ENCODE measurements at places on chromosomes 13 and 19. TPM values are rescaled to one million over a fixed set of nuclear protein-coding genes. Genes with fewer than 3 reads are reported as not detected.

DNA sequence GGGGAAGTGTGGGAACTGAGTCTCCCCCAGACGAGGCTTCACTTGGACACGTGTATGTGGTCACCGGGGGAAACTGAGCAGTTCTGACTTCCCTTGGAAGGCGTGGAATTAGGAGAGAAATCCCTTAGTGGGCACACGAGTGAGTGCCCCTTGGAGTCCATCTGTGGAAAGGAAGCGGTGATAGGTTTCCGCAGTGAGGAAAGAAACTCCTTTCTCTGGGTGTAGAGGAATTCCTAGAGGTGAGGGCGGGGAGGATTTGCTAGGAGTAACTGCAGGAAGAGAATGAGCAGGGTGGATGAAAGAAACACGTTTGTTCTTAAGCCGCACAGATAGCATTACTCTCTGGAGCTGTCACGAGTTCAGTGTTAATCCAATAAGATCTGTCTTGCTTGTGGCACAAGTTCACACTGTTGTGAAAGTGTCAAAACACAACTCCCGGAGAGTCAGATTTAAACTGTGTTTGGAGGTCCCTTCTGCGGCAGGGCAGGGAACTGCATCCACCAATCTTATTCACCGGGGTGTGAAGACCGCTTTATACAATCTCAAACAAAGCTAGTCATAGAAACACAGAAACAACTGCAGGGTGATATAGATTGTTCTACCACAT is 1.2 kb downstream of the KL start:
- no peaks in the 10 kb centered on the region for H3K36me3 ChIP-seq
- H3K27me3 ChIP-seq: no peaks in the 10 kb centered on the region
- H3K4me1 ChIP-seq: peaks cover 17% of the 10 kb centered on the region
- H3K4me3 ChIP-seq: no peak overlapping the region
- peak; percentile 17 for DNase-seq

- DNase-seq: peak; percentile 55
- H3K27ac ChIP-seq: peak overlapping the region; percentile 49
- H3K36me3 ChIP-seq: no peaks in the 10 kb centered on the region
- H3K4me3 ChIP-seq: peak overlapping the region; percentile 59
Measured at GRCh38 chr19:1266129-1266915, 2.8 kb upstream of the CIRBP start.

DNA sequence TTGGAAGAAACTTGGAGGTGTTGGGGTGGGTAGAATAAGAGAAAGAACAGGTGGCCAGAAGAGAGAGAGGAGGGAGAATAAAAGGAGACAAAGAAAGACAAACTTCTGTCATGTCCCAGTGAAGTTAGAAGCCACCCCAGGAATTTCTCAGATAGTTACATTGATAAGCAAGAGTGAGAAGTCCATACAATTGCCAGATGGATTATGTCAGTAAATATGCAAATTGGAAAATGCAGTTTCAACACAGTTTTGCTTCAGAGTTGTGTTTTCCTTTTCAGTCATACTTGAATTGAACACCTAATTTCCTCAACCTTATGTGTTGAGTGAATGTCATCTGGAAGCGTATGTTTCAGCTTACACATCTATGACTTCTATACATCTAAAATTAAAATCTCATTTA is 139.2 kb downstream of the RXFP2 start:
- no peak overlapping the region for H3K4me3 ChIP-seq
- H3K4me1 ChIP-seq: no peaks in the 10 kb centered on the region
- 0 out of 2 replicates have a peak, but pooled peaks cover 4% of the 10 kb centered on the region for H3K27me3 ChIP-seq
- no peaks in the 10 kb centered on the region for H3K36me3 ChIP-seq
- no peak for DNase-seq

DNA sequence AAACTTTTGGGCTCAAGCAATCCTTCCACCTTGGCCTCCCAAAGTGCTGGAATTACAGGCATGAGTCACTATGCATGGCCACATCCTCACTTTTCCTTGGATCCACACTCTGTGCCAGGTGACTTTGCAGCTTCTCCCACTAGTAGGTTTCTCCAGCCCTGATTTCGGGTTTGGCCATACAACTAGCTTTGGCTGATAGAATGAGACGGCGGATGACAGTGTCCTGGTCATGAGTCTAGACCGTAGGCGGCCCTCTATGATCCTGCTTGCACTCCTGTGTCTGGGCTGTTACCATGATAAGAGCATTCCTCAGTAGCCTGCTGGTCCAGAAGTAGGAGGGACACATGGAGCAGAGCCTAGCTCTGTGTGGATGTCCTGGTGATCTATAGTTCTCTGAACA is 112.5 kb upstream of the KL start:
- peaks cover 22% of the 10 kb centered on the region for H3K4me1 ChIP-seq
- H3K36me3 ChIP-seq: no peaks in the 10 kb centered on the region
- H3K4me3 ChIP-seq: no peak overlapping the region
- H3K27me3 ChIP-seq: no peaks in the 10 kb centered on the region

DNA sequence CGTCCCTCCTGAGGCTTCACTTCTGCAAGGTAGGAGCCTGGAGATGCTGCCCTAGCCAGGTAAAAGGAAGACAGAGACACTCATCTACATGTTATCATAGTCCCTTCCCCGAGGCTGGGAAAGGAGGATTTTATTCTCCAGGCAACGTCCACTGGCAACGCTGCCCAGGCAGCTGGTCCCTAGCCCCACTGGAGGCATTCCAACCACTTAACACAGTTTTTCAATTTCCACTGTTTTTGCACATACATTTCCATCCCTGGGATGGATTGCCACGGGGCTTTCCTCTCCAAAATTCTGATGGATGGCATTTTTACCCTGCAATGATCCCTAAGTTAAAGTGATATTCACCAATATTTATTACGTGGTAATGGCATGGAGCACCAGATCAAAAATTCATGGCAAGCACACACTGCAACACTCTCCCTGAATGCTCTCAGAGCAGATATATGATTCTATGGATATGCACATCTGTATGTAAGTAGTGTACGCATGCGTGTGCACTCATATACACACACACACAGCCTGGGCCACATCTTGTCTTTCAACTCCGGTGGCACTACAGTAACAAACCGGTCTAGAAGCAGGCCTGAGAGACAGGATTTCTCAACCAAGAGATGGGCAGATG is 322.3 kb upstream of the TSHZ3 start:
- no peak overlapping the region for H3K27ac ChIP-seq
- no peaks in the 10 kb centered on the region for H3K4me1 ChIP-seq
- DNase-seq: no peak
- H3K36me3 ChIP-seq: no peaks in the 10 kb centered on the region

GRCh38 chr19:35388277-35389054 is 17.6 kb downstream of the GPR42 start:
- 0 out of 2 replicates have a peak, but pooled peaks cover 4% of the 10 kb centered on the region for H3K27me3 ChIP-seq
- no peaks in the 10 kb centered on the region for H3K36me3 ChIP-seq
- H3K4me1 ChIP-seq: no peaks in the 10 kb centered on the region
- no peak overlapping the region for H3K4me3 ChIP-seq
- no peak for DNase-seq

GRCh38 chr13:76466043-76466442 is 420.2 kb downstream of the KCTD12 start:
- no peak overlapping the region for H3K27ac ChIP-seq
- H3K4me1 ChIP-seq: no peaks in the 10 kb centered on the region
- no peaks in the 10 kb centered on the region for H3K27me3 ChIP-seq
- H3K4me3 ChIP-seq: no peak overlapping the region

DNA sequence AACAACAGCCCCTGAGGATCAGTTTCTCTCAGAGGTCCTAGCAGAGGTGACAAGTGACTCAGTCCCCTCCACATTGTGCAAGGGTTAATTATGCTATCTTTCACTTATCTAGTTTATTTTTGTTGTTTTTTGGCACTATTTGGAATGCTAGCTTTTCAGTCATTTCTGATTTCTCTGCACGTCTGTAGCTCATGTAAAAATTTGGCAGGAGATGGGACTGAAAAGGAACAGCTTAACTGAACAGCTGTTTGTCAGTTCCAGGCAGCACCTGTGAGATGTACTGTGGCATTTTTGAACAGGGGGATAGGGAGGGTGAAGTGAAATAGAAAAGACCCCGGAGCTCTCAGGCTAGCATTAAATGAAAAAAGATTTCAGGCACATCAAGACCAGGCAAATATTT is 313.5 kb downstream of the SUCLA2 start:
- H3K36me3 ChIP-seq: no peaks in the 10 kb centered on the region
- H3K4me1 ChIP-seq: no peaks in the 10 kb centered on the region
- no peak overlapping the region for H3K27ac ChIP-seq
- no peak for DNase-seq

Gene NAT14
- 61.6 TPM for total RNA-seq

DNA sequence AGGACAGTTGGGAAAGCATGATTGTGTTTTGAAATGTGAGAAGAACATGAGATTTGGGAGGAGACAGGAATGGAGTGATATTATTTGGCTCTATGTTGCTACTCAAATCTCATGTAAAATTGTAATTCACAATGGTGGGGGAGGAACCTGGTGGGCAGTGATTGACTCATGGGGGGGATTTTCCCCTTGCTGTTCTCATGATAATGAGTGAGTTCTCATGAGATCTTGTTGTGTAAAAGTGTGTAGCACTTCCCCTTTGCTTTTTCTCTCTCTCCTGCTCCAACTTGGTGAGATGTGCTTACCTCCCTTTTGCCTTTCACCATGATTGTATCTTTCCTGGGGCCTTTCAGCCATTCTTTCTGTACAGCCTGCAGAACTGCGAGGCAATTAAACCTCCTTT is 1261.0 kb upstream of the ATXN8OS start:
- no peaks in the 10 kb centered on the region for H3K27me3 ChIP-seq
- no peak overlapping the region for H3K4me3 ChIP-seq
- H3K36me3 ChIP-seq: no peaks in the 10 kb centered on the region
- no peaks in the 10 kb centered on the region for H3K4me1 ChIP-seq

DNA sequence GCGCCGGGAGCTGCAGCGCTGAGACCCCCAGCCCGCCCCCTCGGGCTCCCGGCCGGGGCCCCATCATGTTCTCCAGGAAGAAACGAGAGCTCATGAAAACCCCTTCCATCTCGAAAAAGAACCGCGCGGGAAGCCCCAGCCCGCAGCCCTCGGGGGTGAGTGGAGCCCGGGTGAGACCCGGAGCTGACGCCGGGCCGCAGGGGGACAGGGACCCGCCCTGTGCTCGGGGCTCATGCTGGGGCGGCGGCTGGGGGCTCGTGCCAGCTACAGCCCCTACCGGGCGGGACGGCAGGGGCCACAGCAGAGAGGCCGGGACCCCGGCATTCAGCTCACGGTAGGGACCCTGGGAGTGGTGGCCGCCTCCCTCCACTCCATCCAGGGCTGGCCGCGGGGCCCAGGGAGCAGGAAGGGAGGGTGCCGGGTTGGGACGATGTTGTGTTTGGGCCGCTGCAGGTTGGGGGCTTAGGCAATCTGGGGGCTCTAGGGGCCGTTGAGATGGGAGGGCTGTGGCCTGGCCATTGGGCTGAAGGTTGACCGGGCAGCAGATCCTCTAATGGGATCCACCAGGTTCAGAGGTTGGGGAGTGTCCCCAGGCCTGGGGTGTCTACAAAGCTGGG is 482 bp downstream of the ARHGAP45 start:
- peak overlapping the region; percentile 71 for H3K4me3 ChIP-seq
- peaks cover 19% of the 10 kb centered on the region for H3K4me1 ChIP-seq
- DNase-seq: no peak
- H3K27me3 ChIP-seq: no peaks in the 10 kb centered on the region

Gene ZNF154
- 0.20 TPM for total RNA-seq

Gene ZNF526
- total RNA-seq: 13.4 TPM

- H3K4me1 ChIP-seq: no peaks in the 10 kb centered on the region
- no peak overlapping the region for H3K4me3 ChIP-seq
- DNase-seq: no peak
- H3K27ac ChIP-seq: no peak overlapping the region
- H3K36me3 ChIP-seq: no peaks in the 10 kb centered on the region
- no peaks in the 10 kb centered on the region for H3K27me3 ChIP-seq
Measured at GRCh38 chr13:23858546-23858945, 30.7 kb downstream of the MIPEP start.

- no peak for DNase-seq
- peaks cover 17% of the 10 kb centered on the region for H3K4me1 ChIP-seq
- H3K36me3 ChIP-seq: no peaks in the 10 kb centered on the region
- H3K4me3 ChIP-seq: no peak overlapping the region
Measured at GRCh38 chr19:4089400-4089908, 22.8 kb upstream of the ZBTB7A start.

DNA sequence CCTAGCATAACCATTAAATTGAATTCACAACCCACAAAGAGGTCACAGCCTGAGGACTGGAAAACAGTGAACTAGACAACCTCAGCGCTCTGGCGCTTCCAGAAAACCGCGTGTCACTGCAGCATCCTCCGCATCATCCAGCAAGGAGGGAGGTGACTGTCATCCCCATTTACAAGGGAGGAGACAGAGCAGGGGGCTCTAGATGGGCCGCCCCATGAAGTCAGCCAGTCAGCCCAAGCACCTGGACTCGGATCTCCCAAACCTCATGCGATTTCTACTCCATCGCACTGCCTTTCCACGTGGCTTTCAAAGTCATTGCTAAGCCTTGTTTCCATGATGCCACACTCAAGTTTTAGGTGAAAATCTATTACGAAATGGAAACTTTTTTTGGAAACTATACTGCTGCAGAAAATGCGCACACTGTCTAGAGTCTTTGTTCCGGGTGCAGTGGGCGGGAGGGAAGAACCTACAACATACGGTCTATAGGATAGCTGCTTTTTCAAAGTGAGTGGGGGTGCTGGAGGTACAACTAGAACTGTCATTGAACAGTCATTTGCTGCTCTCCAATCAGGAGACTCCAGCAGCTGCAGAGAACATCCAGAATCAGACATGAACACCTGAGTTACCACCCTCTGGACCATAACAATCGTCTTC is 2.8 kb downstream of the AP3D1 start:
- no peak overlapping the region for H3K4me3 ChIP-seq
- H3K4me1 ChIP-seq: peaks cover 25% of the 10 kb centered on the region
- no peaks in the 10 kb centered on the region for H3K36me3 ChIP-seq
- H3K27ac ChIP-seq: no peak overlapping the region
- H3K27me3 ChIP-seq: no peaks in the 10 kb centered on the region
- no peak for DNase-seq

- peak; percentile 46 for DNase-seq
- H3K27me3 ChIP-seq: no peaks in the 10 kb centered on the region
- no peak overlapping the region for H3K27ac ChIP-seq
- H3K4me3 ChIP-seq: no peak overlapping the region
- no peaks in the 10 kb centered on the region for H3K4me1 ChIP-seq
- H3K36me3 ChIP-seq: no peaks in the 10 kb centered on the region
Measured at GRCh38 chr19:1618157-1619093, 13.2 kb upstream of the UQCR11 start.

Gene SUPT5H
- total RNA-seq: 99.7 TPM

Gene LGALS4
- total RNA-seq: 2.2 TPM

- H3K27me3 ChIP-seq: peaks cover 13% of the 10 kb centered on the region
- no peaks in the 10 kb centered on the region for H3K36me3 ChIP-seq
- no peak overlapping the region for H3K27ac ChIP-seq
- H3K4me1 ChIP-seq: peaks cover 45% of the 10 kb centered on the region
Measured at GRCh38 chr13:27962982-27963381, 6.1 kb downstream of the CDX2 start.

Gene TMEM221
- 3.9 TPM for total RNA-seq

GRCh38 chr19:1257475-1258162 is 9.2 kb downstream of the MIDN start:
- H3K27ac ChIP-seq: peak overlapping the region; percentile 92
- H3K27me3 ChIP-seq: no peaks in the 10 kb centered on the region
- peaks cover 48% of the 10 kb centered on the region for H3K4me1 ChIP-seq

DNA sequence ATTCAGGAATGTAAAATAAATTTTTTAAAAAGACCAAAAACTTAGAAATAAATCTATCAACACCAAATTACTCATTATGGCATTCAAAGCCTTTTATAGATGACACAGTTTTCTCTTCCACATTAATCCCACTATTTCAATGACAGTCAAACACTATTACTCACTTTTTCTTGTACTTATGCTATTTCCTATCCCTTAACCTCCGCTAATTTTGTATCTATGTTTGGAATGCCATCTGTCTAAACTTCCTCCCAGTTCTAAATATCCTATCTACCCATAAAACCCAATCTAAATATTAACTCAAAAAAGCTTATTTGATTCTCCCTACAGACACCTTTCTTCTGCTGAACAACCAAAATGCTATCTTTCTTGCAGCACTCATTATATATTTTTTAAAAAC is 203.5 kb downstream of the ENOX1 start:
- H3K4me1 ChIP-seq: no peaks in the 10 kb centered on the region
- no peak overlapping the region for H3K4me3 ChIP-seq
- no peaks in the 10 kb centered on the region for H3K36me3 ChIP-seq
- DNase-seq: no peak

Data from PC-9 (cell line).